ENCODE measurements at places on chromosomes 1 and 21. TPM values are rescaled to one million over a fixed set of nuclear protein-coding genes. Genes with fewer than 3 reads are reported as not detected.

KCNK2 gene
- total RNA-seq, result 0.15 TPM

LRRC38 gene
- 0.25 TPM for total RNA-seq

WLS gene
- total RNA-seq, result 4.5 TPM

CELA2A gene
- 1.1 TPM for total RNA-seq

ADARB1 gene
- total RNA-seq, result 14.6 TPM

RNU1-2 gene
- total RNA-seq, result 1,197 TPM

AMY1B gene
- total RNA-seq, result not detected

RNU5D-1 gene
- total RNA-seq, result not detected

SLC9C2 gene
- not detected for total RNA-seq

C1QA gene
- 0.50 TPM for total RNA-seq

LRRIQ3 gene
- total RNA-seq, result 0.46 TPM

DNA sequence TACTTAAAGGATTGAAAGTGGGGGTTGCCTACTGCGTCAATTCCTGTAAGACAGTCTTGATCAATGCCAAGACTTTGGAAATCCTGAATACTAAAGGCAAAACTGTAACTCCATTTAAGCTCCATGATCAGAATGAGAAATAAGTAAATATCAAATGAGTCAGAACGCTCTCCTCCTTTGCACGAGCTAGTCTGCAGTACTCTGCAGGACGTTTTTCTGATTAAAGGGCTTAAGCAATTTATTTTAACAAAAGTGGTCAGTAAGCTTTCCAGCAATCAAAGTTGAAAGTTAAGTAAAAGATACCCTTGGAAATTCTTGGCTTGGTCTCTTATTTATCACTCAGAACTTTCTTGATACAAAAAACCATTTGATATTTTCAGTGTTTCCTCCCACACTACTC, 35.7 kb upstream of the ARHGAP29 start:
- no peak overlapping the region for H3K4me3 ChIP-seq
- H3K4me1 ChIP-seq, result no peaks in the 10 kb centered on the region
- no peaks in the 10 kb centered on the region for H3K36me3 ChIP-seq
- peaks cover 31% of the 10 kb centered on the region for H3K27me3 ChIP-seq

- H3K27ac ChIP-seq, result no peak overlapping the region
- H3K27me3 ChIP-seq, result no peaks in the 10 kb centered on the region
- H3K36me3 ChIP-seq, result peaks cover 6% of the 10 kb centered on the region
- H3K4me1 ChIP-seq, result peaks cover 44% of the 10 kb centered on the region
Observed at GRCh38 chr1:230155021-230155420, 88.0 kb downstream of the GALNT2 start.

DNA sequence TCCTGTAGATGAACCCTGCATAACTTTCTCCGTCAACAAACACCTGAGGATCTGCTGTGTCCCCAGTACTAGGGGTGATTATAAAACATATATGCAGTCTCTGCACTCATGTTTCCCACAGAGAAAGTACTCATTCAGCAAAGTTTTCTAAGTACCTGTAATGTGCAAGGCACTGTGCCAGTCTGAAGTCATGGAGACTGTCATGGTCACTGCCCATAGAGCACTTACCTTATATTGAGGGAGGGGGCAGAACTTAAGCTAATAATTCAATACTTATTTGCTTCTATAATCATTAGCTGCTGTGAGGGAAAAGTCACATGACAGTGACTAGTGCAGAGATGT, 41.2 kb downstream of the MAP3K21 start:
- no peak for DNase-seq
- peaks cover 63% of the 10 kb centered on the region for H3K4me1 ChIP-seq
- no peaks in the 10 kb centered on the region for H3K27me3 ChIP-seq
- peak overlapping the region; percentile 96 for H3K27ac ChIP-seq

GRCh38 chr1:35714921-35715567, 3.6 kb downstream of the C1orf216 start:
- H3K27me3 ChIP-seq, result peaks cover 19% of the 10 kb centered on the region
- H3K4me1 ChIP-seq, result peaks cover 24% of the 10 kb centered on the region
- DNase-seq, result no peak
- H3K36me3 ChIP-seq, result peaks cover 3% of the 10 kb centered on the region
- no peak overlapping the region for H3K4me3 ChIP-seq

GRCh38 chr1:73914951-73915350, 283.0 kb downstream of the LRRIQ3 start:
- no peak overlapping the region for H3K27ac ChIP-seq
- peaks cover 19% of the 10 kb centered on the region for H3K36me3 ChIP-seq
- H3K4me3 ChIP-seq, result no peak overlapping the region
- DNase-seq, result no peak
- peaks cover 7% of the 10 kb centered on the region for H3K4me1 ChIP-seq

- no peak overlapping the region for H3K27ac ChIP-seq
- H3K4me3 ChIP-seq, result no peak overlapping the region
- H3K27me3 ChIP-seq, result no peaks in the 10 kb centered on the region
- peaks cover 13% of the 10 kb centered on the region for H3K4me1 ChIP-seq
- H3K36me3 ChIP-seq, result no peaks in the 10 kb centered on the region
Observed at GRCh38 chr1:59355361-59355760, 58.5 kb downstream of the FGGY start.

- no peaks in the 10 kb centered on the region for H3K4me1 ChIP-seq
- H3K36me3 ChIP-seq, result peaks cover 21% of the 10 kb centered on the region
- no peak for DNase-seq
- no peaks in the 10 kb centered on the region for H3K27me3 ChIP-seq
- H3K4me3 ChIP-seq, result no peak overlapping the region
- H3K27ac ChIP-seq, result no peak overlapping the region
Observed at GRCh38 chr21:40976198-40977109, 129.5 kb upstream of the DSCAM start.

GRCh38 chr1:198919667-198920398, 281.0 kb downstream of the PTPRC start:
- H3K27ac ChIP-seq, result no peak overlapping the region
- no peak for DNase-seq
- H3K27me3 ChIP-seq, result no peaks in the 10 kb centered on the region
- H3K4me3 ChIP-seq, result no peak overlapping the region
- no peaks in the 10 kb centered on the region for H3K36me3 ChIP-seq
- H3K4me1 ChIP-seq, result peaks cover 12% of the 10 kb centered on the region

DNA sequence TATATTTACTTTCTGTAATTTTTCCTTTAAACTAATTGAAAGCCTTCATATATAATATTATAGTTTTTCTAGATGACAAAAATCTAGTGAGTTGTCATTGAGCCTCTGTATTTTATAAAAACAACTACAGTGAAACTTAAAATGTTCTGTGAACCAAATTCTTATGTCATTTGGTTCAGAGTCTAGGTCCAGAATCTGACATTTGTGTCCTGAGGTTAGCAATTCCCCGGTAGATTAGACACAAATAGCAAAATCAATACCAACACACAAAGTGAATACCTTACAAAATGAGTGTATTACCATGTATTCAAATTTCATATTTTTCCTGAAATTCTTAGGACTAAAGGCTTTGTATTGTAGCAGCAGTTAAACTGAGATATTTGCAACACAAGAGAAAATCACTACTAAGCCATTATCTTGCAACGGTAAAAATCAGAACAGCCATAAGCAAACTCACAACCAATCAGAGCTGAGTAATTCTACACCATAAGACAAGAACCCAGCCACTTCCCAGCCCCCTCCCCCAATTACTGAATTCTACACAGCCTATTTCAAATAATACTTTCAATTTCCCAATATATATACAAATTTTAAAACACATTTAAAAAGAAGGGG, 573.5 kb downstream of the SMYD3 start:
- H3K4me1 ChIP-seq, result peaks cover 45% of the 10 kb centered on the region
- 0 out of 2 replicates have a peak overlapping the region, but pooled peaks have one; percentile 33 for H3K27ac ChIP-seq
- no peaks in the 10 kb centered on the region for H3K36me3 ChIP-seq
- H3K4me3 ChIP-seq, result peak overlapping the region; percentile 16
- no peaks in the 10 kb centered on the region for H3K27me3 ChIP-seq

DNA sequence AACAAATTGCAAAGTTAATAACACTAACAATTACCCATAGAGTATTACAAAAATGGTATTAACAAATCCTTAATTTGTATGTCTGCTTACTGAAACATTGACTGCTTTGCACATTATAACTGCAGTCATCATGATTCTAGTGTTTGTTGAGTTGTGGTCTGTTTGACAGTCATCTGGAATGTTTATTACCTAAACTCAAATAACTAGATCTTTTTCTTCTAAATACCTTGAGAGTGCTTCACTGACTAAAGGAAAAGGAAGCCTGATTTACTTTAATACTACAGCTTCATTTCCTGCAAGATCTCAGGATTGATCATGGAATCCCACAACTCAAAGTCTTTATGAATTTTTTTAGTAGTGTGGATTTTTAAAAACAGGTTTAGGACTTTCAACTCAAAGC, 70.0 kb downstream of the HMCN1 start:
- H3K36me3 ChIP-seq, result peaks cover under 1% of the 10 kb centered on the region
- no peak overlapping the region for H3K27ac ChIP-seq
- H3K4me1 ChIP-seq, result peaks cover 11% of the 10 kb centered on the region

DNA sequence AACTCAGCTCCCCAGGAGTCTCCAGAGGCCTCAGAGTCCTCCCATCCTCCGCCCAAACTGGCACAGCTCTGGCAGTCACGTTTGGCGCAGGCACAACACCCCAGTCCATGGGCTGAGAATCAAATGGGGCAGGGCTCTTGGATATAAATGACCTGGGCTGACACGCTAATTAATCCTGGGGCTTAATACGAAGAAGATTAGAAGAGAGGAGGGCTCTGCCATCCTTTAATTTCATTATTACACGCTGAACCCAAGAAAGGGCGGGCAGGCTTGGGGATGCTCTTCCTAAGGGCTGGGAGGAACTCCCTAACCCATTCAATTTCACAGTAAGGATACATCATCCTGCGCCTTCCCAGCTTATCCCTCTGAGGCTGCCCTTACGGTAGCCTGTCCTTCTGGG, 2.4 kb downstream of the GRIK3 start:
- no peaks in the 10 kb centered on the region for H3K36me3 ChIP-seq
- DNase-seq, result no peak
- no peak overlapping the region for H3K27ac ChIP-seq
- peaks cover 71% of the 10 kb centered on the region for H3K27me3 ChIP-seq
- peak overlapping the region; percentile 67 for H3K4me3 ChIP-seq

DNA sequence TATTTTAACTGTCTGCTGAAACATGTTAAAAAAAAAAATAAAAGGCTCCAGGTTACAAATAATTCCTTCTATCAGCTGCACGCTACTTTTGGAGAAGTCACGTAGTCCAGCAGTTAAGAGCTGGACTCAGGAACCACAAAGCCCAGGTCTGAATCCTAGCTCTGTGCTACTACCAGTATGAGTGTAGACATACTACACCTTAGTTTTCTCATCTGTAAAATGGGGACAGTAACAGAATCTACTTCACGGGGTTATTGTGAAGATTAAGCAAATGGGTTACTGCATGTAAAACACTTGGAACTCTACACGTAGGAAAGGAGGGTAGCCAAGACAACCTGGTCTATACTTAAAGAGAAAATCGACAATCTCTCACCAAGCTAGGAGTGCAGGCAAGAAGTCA, 48.3 kb downstream of the TARBP1 start:
- no peaks in the 10 kb centered on the region for H3K27me3 ChIP-seq
- no peak for DNase-seq

- H3K4me3 ChIP-seq, result no peak overlapping the region
- no peak for DNase-seq
- H3K4me1 ChIP-seq, result no peaks in the 10 kb centered on the region
- peaks cover 59% of the 10 kb centered on the region for H3K27me3 ChIP-seq
- no peaks in the 10 kb centered on the region for H3K36me3 ChIP-seq
Observed at GRCh38 chr1:231055271-231055670, 15.2 kb upstream of the FAM89A start.

GRCh38 chr1:171588230-171588629, 33.8 kb upstream of the MYOCOS start:
- no peaks in the 10 kb centered on the region for H3K4me1 ChIP-seq
- H3K36me3 ChIP-seq, result peaks cover 83% of the 10 kb centered on the region
- no peak for DNase-seq
- H3K27ac ChIP-seq, result no peak overlapping the region
- no peak overlapping the region for H3K4me3 ChIP-seq

DNA sequence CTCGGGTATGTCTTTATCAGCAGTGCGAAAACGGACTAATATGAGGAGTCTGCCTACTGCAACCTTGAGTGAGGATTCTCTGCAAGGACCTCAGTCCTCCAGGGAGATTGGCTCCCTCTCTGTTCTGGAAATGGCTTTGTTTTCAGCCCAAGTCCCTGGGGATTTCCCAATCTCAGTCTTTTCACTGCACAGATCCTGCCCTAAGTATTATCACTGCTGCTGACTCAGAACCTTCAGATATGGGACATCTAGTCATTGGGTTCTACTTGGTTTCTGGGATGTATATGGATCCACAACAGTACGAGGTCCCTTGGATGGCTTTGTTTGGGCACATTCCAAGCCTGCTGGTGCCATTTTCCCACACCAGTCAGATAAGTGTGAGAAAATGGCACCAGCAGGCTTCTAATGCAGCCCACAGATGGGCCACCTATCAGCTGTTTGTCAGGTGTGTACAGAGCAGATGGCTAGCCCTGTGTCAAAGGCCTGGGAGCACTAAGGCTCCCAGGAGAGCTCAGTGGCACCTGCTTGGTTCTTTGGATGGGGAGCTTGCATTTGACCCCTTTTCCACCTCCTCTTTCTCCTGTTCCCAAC, 27.4 kb downstream of the ELF3 start:
- no peak overlapping the region for H3K27ac ChIP-seq
- H3K4me3 ChIP-seq, result no peak overlapping the region
- H3K27me3 ChIP-seq, result no peaks in the 10 kb centered on the region
- no peak for DNase-seq

- no peaks in the 10 kb centered on the region for H3K36me3 ChIP-seq
- H3K27ac ChIP-seq, result no peak overlapping the region
- no peaks in the 10 kb centered on the region for H3K27me3 ChIP-seq
- no peak for DNase-seq
Observed at GRCh38 chr1:198922638-198923430, 284.0 kb downstream of the PTPRC start.

GRCh38 chr1:226712742-226713419, 26.2 kb downstream of the ITPKB start:
- H3K4me1 ChIP-seq, result peaks cover 29% of the 10 kb centered on the region
- H3K27me3 ChIP-seq, result no peaks in the 10 kb centered on the region
- DNase-seq, result no peak
- H3K36me3 ChIP-seq, result peaks cover 4% of the 10 kb centered on the region
- H3K27ac ChIP-seq, result no peak overlapping the region

DNA sequence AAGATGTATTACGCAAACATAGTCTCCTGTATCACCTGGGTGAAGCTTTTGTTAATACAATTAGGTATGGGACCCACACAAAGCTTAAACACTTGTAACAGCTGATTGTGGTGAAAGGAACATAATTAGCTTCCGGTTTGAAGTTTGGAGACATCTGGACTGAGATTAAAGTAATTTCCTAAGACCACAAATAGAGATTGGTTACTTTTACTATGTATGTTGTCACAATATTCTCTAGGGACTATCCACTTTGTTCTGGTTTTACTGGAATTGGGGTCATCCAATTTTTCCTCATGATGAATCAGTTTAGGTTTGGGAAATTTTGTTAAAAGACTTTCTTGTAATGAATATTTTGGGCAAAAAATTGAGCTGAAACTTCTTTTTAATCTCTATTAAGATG, 71.8 kb upstream of the SAMSN1 start:
- peaks cover 3% of the 10 kb centered on the region for H3K27me3 ChIP-seq
- peaks cover 35% of the 10 kb centered on the region for H3K36me3 ChIP-seq
- H3K4me3 ChIP-seq, result no peak overlapping the region
- no peak for DNase-seq
- H3K27ac ChIP-seq, result peak overlapping the region; percentile 96
